Kidney epithelial cell (primary cell): ENCODE measurements at places on chromosomes 4 and X. TPM values are rescaled to one million over a fixed set of nuclear protein-coding genes. Genes with fewer than 3 reads are reported as not detected.

- DNase-seq, result no peak
Observed at GRCh38 chr4:170682558-170683294, 593.0 kb upstream of the AADAT start.

- DNase-seq, result no peak
Observed at GRCh38 chr4:137238456-137239162, 293.7 kb downstream of the PCDH18 start.

DNA sequence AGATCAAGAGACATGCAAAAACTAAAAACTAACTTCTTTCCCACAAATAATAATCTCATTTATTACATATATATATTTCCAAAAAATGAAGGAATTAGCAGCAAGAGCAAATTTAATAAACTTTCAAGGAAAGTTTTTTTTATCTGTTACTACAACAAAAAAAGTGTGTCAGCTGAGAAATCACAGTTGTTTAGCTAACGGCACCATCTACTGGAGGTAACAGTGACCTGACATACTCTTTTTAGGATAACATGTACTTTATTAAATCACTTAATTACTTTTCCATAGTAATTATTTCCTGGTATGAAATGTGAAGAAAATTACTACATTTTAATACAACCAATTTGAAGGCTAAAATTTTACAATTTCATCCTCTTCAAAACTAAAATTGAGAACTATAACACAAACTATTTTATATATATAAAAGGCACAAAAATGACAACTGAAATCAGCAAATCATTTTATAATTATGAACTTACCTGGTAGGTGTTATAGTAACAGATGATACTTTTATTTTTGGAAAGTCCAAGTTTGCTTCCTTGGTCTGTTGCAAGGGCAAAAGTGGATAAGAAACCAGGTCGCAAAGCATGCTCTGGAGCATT lies 9.1 kb downstream of the LAMTOR3 start:
- DNase-seq, result no peak

- no peak for DNase-seq
Observed at GRCh38 chr4:9988363-9988749, 32.9 kb downstream of the SLC2A9 start.

LONRF3 gene
- 7.2 and 8.1 TPM in 2 replicates for total RNA-seq

GPR143 gene
- total RNA-seq, result 18.7 and 21.1 TPM in 2 replicates
